CD4-positive, alpha-beta T cell treated with Interleukin-17A for 1 hour (primary cell): ENCODE measurements at places on chromosomes 5 and 9.

- DNase-seq = peak; percentile 34
Observed at GRCh38 chr5:32076699-32077695, 97.1 kb downstream of the GOLPH3 start.

DNA sequence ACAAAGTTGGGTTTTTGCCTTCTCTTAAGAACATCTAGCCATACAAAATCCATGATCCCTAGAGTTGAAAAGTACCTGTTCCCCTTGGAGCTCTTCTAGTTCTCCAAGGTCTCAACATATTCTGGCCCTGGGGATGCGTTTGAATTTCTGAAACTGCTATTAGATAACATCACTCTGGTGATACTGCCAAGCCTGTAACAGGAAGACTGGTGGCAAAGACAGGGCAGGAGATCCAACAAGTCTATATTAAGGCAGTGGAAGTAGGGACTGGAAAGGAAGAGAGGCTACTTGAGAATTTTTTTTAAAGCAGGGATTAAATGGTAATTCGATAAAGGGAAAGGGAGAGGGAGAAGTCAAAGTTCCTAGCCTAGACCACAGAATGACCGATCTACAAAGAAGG is 211.5 kb downstream of the TSSK1B start:
- no peak for DNase-seq

- no peak for DNase-seq
Observed at GRCh38 chr9:121246821-121247561, 21.0 kb upstream of the GSN start.

GRCh38 chr9:19470567-19470966 is 61.8 kb downstream of the ACER2 start:
- DNase-seq = no peak

- no peak for DNase-seq
Observed at GRCh38 chr5:322942-323879, 1.7 kb downstream of the AHRR start.

DNA sequence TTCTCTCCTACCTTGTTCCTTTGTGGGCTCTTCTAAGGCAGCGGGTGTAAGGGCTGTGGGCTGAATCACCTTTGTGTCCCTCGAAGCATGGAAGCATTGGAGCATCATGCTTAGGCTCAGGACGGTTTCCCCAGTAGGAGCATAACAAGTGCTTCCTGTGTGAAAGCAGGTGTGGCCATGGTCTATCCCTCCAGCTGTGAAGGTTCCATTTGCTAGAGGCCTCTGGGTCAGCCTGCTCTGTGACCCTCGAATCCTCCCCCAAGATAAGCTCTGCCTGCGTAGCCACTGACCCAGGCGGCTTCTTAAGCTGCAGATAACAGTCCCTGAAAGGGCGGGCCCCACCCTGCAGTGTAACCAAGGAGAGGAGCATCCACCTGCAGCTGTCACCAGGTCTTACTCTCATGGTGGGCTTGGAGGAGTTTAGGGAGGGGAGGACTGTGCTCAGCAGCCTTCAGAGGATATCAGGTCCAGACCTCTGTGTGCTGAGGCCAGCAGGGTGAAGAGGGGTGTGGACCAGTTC is 8.4 kb upstream of the NDST1 start:
- no peak for DNase-seq

- DNase-seq = no peak
Observed at GRCh38 chr9:129224618-129225489, 46.8 kb upstream of the IER5L start.

- no peak for DNase-seq
Observed at GRCh38 chr5:38104497-38105230, 153.7 kb upstream of the EGFLAM start.

DNA sequence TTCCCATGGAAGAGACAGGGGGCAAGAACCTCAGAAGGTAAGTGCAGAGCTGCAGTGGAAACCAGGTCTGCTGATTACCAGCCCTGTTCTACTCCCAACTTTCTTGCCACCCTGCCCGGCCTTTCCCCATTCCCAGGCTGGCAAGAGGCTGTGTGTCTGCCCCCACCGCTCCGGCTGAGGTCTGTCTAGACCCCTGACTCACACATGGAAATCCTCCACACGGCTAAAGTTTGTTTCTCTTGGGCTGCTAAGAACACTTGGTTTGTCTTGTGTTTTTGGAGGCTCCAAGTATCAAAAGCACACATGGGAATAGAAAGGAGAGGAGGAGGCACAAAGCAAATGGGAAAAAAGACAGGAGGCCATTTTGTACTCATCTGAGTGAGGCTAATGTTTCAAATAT is 168.3 kb downstream of the GABBR2 start:
- no peak for DNase-seq
